ENCODE measurements at places on chromosomes 7 and 10.

DNA sequence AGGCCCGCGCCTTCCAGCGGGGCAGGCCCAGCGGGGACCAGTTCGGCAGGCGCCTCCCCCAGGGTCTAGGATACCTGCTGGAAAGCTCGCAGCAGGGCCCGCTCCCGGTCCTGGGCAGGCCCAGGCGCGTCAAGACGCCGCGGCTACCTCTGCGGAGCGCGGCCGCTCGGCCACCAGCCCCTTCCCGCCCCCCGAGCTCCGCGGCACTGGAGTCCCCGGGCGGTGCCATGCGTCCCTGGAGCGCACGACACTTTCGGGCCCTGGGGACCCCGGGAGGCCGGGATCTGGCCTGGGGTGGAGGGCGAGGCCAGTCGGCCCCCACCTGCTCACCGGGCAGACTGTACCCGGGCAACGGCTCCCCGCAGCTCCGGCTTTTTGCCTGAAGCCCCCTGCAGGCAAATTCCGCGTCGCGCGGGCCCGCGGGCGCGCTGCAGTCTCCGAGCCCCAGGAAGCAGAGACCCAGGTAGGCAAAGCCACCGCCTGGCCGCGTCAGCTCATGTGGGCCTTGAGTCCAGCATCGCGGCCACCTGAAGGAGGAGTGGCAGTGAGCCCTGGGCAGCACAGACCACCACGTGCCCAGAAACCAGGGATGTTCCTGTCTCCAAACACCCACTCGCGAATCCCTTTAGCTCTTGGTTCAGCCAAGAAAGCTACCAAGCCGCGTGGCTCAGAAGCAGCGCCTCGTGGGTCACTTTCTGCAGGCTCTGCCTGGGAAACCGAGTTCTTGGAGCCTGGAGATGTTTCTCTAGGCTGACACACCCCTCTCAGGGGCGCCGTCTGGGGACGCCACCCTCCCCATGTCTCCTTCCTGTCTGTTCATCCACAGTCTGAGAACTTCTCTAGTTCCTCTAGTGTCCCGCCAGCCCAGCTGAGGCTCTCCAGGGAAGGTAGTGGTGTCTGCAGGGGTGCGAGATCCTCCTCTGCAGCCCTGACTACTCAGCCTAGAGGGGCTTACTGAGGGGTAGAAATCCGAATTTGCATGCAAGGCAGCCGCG, 46.1 kb upstream of the APBB1IP start:
- no peak for DNase-seq

DNA sequence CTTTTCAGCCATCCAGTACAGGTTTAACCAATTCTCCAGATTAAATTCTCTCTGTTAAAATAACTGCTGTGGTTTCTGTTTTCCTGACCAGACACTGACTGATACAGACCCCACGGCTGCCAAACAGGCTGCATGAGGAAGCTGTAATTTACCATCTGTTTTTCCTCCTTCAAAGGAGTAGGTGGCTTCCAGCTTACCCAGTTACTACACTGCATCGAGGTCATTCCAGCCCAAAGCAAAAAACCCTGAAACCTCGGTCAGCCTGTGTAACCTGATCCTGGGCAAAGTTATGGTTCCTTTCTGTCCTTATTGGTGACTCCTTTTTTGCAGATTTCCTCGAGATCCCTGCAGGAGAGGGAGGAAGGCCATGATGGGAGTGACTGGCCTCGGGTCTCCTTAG, 27.9 kb upstream of the LOXL4 start:
- DNase-seq: no peak

- no peak for DNase-seq
These were observed 1137.3 kb downstream of the SORCS1 start for GRCh38 chr10:106027240-106027639.

DNA sequence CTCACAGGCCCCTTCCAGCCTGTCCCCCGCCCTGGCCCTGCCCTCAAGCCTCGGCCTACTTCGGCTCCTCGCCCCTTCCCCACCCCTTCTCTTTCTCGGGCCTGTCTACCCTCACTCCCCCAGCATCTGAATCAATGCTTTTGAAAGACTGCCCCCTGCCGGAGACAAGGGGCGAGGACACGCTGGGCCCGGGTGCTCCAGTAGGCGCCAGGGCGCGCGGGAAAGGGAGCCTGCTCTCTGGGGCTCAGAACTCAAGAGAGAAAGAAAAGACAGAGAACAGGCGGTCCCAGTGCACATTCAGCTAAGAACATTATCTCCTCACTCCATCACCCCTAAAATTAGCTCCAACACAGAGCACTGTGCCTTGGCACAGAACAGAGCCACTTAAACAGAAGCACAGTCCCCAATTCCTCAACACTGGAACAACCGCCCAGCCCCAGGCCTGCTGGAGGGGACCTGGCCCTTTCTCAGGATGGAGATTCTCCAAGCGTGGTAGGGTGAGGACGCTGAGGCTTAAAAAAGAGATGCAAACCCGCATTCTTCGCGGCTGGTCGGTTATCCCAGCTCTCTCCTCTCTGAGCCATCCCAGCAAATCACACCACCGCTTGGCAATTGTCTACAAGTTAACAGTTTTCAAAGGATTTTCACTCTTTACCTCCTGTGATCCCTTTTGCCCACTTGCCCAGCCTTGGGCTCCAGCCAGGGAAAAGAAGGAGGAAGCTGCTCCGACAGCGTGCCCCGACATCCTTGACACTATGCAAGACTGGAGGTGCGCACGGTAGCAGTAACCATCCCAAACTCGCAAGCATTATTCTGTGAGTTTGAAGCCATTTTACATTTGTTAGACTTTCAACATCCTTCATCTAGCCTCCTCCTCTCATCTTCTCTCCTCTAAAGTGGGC, 2.1 kb downstream of the GIGYF1 start:
- no peak for DNase-seq

DNA sequence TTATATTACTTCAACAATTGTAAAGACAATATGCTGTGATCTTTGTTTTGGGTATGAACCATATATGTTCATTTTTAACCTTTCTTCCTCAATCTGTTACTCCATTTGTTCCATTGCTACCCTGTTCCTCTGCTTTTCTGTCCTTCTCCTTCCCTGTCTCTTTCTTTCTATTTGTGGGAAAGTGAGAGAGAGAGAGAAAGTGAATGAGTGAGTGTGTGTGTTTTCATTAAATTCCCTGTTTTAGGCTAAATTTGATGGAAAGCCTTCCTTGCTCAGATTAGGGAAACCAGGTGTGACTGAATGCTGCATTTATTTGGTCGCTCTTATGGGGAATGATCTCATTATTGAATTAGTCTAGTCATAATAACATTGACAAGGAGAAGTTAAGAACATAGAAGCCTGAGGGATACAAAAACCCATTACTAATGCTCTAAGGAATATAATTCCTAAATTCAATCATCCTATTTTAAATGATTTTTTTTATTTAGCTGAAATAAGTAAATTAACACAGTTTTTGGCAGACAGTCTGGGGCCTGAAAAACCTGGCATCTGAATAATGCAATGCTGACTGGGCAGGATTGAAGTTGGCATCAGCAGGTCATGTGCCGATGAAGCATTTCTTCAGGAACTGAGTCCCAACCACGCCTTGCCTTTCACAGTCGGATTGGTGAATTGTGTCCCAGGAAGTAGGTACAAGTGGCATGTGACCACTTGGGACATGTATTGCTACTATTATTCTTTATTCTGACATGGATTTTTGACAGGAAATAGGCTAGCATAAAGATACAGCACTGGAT, 117.6 kb upstream of the LRGUK start:
- no peak for DNase-seq

- no peak for DNase-seq
These were observed 10.7 kb upstream of the SPOCK2 start for GRCh38 chr10:72098836-72099599.

GRCh38 chr10:25615926-25616325, 318.1 kb upstream of the MYO3A start:
- DNase-seq: no peak

GRCh38 chr7:138138244-138138643, 62.0 kb downstream of the AKR1D1 start:
- no peak for DNase-seq

- DNase-seq: no peak
These were observed 141.5 kb downstream of the LRRN3 start for GRCh38 chr7:111232249-111233084.

DNA sequence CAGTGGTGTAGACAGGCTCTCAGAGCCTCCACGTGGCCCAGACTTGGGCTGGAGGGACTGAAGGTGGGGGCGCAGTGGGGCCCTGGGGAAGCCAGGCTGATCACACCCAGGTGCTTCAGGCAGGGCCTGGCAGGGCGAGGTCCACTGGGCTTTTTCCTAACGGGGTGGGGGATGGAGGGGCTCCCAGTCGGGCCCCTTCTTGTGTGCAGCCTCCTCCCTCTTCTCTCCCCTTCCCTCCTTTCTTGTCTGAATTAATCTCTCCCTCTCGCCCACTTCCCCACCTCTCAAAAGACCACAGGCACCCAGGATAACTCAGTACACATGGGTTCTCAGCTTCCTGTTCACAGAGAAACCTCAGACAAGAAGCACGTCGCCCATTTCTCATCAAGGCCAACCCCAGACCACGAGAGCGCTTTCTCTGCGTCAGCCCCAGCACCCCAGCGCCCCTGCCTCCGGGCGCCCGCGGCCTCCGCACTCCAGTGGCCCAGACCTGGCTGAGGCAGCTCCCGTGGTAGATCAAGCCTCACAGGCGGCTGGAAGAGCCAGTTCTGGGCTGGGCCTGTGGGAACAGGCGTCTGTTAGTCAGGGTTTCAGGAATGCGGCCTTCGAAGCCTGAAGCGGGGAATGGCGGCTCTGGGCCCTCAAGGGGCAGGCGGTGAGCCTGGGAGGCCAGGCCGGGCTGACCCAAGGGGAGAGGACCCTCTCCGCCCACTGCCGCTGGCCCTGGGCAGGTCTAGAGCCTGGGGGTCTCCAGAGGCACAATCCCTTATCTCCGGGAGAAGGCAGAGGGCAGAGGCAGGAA, 50.6 kb downstream of the PWWP2B start:
- DNase-seq: no peak

DNA sequence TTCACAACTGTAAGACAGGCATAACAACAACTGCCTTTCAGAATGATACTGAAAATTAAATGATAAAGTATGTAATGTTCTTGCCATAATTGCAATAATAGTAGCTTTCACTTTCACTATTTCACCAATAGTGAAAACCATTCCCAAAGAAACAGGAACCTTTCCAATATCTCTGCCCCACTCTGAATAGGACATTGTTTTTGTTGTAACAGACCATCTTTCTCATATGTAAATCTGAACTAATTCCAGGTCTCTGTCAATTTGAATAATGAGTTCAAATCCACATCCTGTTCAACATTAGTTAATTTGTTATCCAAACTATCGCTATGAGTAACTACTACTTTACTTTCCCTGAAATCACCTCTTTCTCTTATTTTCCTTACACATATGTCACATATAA, 148.0 kb downstream of the LRRN3 start:
- DNase-seq: no peak

DNA sequence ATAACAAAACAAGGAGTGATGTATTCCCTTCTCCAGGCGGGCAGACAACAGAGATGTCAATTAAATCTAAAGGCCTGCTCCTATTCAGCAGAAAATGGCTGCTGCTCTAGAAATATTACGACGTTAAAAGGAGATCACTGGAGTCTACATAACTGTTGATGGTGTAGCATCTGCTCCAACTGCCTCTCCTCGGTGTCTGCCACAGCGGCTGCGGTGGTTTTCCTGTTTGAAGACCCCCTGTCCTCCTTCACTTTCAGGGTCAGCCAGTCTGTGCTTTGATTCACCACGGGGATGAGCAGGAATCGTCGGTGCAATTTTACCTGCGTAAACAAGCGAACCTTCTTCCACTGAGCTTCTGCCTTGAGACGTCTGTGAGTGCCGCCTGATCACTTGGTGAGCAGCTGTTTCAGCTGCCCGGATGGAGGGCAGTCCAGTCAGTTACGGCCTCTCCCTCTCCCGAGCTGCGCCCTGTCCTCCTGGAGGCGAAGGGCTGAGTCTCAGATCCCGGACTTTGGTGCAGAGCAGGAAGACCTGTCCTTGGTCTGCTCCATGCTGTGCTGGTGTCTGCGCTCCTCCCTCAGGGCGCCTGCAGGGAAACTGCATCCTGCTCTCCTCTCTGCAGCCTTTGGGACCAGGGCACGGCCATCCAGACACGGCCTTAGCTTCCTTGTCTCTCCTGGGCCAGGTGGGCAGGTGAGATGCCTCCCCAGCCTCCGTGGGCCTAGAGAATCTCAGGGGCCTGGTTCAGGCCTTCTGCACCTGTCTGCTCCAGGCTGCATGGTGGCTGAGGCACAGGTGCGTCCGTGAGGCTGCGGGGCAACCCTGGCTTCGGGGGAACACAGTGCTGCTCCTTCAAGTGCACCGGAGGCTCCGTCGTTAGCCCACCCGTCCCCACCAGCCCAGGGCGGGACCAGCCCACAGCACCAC, 326.6 kb downstream of the ADARB2 start:
- DNase-seq: no peak

DNA sequence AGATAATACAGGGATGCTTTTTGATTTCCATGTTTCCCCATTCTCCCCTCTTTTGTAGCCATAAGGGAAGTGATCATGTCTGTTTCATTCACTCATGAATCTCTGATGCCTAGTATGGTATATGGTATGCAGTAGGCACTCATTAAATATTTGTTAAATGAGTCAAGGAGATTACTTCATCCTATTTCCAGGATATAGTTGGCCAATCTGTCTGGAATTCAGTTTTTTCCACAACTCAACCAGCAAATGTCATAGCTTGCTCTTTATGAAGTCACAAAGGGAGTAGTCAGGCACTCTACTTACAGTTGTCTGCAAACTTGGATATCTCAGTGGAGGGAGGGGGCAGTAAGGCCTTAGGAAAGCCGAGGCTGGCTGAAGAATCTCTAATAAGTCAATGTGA, 853.6 kb downstream of the LRMDA start:
- no peak for DNase-seq

GRCh38 chr10:107275806-107276205, 111.3 kb upstream of the SORCS1 start:
- no peak for DNase-seq

DNA sequence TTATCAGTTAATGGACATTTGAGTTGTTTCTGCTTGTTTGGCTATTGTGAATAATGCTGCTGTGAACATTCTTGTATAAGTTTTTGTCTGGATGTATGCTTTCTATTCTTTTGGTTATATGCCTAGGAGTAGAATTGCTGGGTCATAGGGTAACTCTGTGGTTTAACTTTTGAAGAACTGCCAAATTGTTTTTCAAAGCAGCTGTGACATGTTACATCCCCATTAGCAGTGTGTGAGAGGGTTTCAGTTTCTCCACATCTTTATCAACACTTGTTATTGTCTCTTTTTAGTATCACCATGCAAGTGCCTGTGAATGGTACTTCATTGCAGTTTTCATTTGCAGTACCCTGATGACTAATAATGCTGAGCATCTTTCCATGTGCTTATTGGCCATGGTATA, 2.1 kb upstream of the NDUFB8 start:
- no peak for DNase-seq

GRCh38 chr7:106332201-106332600, 47.4 kb upstream of the NAMPT start:
- no peak for DNase-seq

- DNase-seq: no peak
These were observed 108.4 kb upstream of the LYZL2 start for GRCh38 chr10:30737931-30738391.

- DNase-seq: no peak
These were observed 163.8 kb upstream of the KLF6 start for GRCh38 chr10:3948843-3949242.
